ENCODE measurements at places on chromosomes 5 and 9.
A peak's percentile ranks its signal among the peaks of the same experiment; 100 is the strongest.

- DNase-seq: no peak
Measured at GRCh38 chr5:164188733-164189148, 683.3 kb downstream of the MAT2B start.

DNA sequence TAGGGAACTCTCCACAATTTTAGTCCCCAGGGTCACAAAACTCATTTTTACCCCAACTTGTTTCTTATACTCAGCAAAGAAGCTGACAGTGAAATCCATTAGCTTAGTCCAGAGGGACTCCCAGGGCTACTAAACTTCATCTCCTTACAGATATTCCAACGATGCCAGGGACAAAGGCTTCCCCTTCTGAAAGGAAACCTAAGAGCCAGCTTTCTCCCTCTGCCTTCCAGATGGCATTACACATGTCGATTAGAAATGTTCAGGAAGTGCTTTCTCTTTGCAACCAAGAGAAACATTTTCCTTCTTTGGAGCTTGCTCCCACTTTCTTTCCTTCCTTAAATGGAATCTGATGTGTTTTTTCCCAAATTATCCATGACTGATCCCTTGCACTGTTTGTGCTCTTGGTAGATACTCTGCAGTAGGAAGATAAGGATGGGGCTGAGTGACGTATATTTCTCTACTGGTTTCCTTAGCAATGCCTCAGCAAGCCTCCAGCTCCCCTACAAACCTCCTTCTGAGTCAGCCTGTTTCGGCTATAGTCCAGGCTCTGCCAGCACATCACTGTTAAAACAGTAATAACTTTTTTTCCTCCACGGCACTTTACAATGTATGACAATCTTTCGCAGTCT lies 43.0 kb upstream of the HTR4 start:
- no peak for DNase-seq

DNA sequence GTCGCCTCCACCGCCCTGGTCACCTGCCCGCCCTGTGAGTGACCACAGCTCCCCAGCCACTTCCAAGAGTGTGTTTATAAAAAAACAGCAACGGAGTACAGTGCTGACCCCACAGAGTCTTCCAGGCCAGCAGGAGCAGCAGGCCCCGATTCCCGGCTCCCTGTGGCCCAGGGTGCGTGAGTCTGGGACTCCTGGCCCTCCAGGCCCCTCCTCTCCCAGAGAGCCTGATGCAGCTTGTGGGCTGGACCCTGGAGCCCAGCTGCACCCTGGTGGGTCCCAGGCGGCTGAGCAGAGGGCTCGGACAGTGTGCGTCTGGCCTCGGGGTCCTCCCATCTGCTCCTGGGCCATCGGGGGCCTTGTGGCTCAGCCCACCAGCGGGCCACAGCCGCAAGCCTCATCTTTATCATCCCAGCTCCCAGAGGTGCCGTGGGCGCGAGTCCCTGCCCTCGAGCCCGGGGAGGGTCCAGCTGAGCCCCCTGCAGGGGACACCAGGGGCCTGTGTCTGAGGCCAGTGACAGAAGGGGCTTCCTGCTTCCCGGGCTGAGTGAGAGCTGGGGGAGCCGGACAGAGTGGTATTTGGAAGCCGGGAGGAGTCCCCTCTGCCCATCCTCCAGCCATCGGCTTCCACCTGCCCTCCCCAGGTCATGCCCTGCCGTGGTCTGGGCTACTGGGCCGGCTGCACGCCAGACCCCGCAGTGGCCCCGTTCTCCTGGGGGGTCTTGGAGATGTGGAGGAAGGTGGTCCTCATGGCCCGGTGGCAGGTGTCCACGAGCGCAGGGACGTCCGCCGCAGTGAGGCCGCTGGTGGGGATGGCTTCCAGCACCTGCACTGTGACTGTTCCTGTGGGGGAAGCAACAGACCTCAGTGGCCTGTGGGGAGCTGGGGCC lies 10.6 kb downstream of the EGFL7 start:
- DNase-seq: no peak

GRCh38 chr9:1510712-1511111 lies 460.6 kb downstream of the DMRT2 start:
- no peak for DNase-seq

GRCh38 chr9:80028501-80028900 lies 456.7 kb downstream of the TLE4 start:
- DNase-seq: no peak

- DNase-seq: peak; percentile 15
Measured at GRCh38 chr5:218457-219291, 554 bp downstream of the SDHA start.

GRCh38 chr5:137933491-137933911 lies 44.2 kb downstream of the PKD2L2 start:
- no peak for DNase-seq

GRCh38 chr9:72119853-72120252 lies 29.4 kb upstream of the GDA start:
- DNase-seq: no peak

- no peak for DNase-seq
Measured at GRCh38 chr5:83608122-83608521, 112.5 kb downstream of the HAPLN1 start.

DNA sequence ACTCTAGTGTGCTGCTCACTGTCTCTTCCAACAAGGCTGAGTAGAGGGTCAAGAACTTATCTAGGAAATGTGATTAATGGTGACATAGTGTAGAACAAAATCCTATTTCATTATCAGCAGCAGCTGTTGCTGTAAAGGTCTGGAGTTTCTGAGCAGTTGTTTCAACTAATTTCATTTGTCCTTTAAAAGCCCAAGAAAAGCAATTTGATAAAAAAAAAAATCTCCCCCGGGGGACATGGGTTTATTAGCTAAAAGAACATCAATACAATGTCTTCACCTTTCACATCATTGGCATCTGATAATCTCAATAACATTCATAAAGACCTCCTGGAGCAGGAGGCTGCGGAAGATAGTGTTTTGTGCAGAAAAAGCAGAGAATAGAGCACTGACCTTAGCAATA lies 468.1 kb downstream of the KCTD16 start:
- DNase-seq: no peak

- DNase-seq: no peak
Measured at GRCh38 chr5:151082282-151082902, 1.6 kb upstream of the TNIP1 start.

DNA sequence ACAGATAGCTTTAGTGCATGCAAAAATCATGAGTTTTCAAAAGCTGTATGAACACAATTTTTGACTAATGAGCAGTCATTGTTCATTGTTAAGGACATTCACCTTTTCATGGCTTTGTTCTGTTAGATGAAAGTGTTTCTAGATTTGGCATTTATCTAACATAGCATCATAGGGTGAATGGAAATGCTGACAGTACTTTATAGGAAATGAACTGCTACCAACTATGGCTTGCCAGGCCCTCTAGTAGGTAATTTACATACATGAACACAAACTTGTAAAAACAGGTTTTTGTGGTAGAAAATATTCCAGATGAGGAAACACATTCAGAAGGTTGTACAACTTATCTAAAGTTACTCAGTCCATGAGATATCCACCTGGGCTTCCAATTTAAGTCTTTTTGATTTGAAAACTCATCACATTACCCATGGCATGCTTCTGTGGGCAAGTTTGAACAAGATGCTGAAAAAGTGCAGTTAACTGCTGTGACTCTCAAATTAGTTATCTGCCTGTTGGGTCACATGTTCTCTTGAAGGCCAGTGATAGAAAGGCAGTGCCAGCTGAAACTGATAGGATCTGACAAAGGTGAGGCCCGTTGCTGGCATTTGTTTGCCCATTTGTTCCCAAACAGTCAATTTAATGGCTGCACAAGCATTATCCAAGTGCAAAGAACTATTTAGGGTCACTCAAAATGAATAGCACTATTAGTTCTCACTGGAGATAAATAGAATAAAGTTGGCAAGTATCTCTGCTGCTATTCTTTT lies 399.1 kb downstream of the MAN2A1 start:
- no peak for DNase-seq

DNA sequence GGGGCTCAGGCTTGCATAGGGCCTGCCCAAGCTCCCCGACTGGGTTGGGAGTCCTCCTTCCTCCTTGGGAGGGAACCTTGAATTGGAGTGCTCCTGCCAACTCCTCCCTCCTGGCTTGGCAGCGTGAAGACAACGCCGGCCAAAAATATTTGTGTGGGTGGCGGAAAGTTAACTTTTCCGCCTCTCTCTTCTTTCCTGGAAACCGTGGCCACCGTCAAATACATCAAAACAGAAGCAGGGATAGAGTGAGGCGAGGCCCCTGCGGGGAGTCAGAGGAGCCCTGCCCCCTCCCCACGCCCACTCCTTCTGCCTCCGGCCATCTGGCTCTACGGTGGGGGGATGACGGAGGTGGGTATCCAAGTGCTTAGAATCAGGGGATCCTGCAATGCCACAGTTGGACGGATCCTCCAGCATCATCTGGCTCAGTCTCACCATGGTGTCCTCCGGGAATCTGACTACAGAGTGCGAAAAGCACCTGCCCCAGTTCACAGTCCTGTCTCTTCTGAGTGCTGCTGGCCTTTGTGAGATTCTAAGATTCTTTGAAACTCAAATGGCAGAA lies 25.2 kb upstream of the SYNPO start:
- no peak for DNase-seq

GRCh38 chr9:115694014-115694413 lies 459.6 kb upstream of the PAPPA start:
- no peak for DNase-seq

DNA sequence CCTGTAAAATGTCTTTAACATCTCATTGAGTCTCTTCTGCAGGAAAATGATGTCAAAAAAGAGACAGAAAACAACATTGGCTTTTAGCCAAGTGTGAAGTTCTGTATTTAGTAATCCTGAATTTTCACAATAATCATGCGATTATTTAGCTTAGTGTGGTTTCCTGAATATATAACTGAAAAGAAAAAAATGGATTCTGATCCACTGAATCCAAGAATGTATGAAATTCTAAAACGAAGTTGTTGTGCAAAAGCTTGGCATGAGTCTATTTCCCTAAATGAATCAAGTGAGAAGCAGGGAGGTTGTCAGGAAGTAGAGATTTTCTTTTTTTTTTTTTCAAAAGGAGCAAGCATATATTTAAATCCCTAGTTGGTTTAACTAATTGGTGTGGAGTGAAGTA lies 145.9 kb upstream of the CDH6 start:
- no peak for DNase-seq

DNA sequence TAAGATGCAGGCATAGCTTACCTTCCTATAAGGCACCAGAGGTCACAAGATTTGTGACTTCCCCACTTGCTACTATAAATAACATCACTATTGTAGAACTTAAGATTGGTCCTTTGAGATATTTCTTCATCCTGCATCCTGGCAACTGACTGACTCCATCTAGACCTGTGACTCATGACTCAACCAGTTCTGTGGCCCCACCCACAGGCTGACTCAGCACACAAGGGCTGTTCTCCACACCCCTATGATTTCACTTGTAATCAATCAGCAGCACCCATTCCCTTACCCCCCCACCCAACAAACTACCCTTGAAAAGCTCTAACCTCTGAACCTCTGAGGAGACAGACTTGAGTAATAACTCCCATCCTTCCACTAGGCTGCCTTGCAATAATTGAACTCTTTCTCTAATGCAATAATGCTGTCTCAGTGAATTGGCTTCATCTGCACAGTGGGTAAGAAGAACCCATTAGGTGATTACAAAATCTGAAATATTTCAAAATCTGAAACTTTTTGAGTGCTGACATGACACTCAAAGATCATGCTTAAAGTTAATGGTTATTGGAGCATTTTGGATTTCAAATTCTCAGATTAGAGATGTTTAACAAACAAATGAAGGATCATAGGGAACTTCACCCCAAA lies 296.7 kb downstream of the ARL15 start:
- DNase-seq: no peak

DNA sequence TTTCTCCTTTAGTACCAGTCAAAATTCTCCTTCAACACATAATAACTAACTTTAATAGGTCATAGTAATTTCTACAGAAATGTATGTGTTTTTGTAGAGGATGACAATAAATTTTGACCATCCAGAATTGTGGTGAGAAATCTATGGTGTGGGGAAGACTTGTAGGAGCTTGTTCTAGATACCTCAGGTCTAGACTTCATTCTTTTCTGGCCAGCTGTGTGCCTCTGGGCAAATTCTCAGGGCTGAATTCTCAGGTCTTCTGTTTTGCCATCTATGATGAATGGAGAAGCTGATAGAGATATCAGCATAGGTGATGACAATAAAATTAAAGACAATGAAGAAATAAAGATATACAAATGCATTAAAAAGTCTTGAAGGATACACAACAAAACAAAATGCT lies 298.6 kb upstream of the MEF2C start:
- no peak for DNase-seq

DNA sequence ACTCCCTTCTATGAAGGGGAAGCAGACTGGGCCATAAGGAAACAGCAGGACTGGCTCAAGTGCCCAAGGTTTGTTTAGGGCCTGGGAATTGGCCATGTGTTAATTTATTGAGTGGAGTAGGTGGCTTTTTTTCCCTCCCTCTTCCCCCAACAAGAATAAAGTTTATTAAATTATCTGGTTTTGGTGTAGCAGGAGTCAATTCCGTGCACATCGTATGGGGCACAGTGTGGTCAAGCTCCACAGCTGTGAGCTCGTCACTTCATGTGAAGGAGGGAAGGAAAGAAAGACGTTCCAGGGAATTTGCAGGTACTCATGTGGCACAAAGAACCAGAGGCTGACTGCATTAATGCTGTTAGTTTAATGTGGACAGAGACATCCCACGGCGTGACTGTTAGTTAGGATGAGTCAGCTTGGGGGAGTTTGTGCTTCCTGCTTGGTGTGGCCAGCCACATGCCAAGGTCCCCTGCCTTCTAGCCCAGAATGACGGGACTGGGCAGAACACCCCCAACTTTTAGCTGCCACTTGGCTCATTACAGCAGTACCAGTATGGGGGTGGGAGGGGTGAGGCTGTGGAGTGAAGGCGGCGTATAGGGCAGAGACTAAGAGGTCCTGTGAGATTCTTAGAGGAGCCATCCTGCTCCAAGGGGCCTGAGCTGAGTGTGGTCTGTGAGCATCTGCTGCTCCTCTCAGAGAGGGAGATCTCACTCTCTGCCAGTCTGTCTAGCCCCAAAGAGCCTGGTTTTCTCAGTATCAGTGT lies 33.2 kb downstream of the CSF1R start:
- no peak for DNase-seq

- no peak for DNase-seq
Measured at GRCh38 chr5:157473383-157474320, 13.6 kb downstream of the NIPAL4 start.

DNA sequence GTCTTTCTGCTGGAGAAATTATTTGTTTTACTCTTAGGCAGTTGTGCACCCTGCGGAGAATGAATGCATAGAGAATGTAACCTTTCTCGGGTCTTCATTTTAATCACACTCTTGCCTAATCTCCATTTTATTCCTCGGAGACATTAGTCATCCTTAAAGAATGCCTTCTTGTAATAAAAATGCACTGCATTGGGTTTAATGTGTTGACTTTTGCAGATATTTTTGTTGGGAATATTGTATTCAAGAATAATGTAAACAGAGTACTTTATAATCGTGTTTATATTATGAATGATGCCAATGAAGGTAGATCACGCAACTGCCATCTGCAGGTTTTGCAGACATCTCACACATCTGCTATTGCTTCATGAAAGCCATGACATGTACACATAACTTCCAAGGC lies 1093.9 kb upstream of the CDH6 start:
- no peak for DNase-seq

- no peak for DNase-seq
Measured at GRCh38 chr5:37662362-37662761, 177.5 kb downstream of the GDNF start.

Data from CD8-positive, alpha-beta memory T cell (primary cell).